ENCODE measurements at places on chromosomes 2 and 18.

DNA sequence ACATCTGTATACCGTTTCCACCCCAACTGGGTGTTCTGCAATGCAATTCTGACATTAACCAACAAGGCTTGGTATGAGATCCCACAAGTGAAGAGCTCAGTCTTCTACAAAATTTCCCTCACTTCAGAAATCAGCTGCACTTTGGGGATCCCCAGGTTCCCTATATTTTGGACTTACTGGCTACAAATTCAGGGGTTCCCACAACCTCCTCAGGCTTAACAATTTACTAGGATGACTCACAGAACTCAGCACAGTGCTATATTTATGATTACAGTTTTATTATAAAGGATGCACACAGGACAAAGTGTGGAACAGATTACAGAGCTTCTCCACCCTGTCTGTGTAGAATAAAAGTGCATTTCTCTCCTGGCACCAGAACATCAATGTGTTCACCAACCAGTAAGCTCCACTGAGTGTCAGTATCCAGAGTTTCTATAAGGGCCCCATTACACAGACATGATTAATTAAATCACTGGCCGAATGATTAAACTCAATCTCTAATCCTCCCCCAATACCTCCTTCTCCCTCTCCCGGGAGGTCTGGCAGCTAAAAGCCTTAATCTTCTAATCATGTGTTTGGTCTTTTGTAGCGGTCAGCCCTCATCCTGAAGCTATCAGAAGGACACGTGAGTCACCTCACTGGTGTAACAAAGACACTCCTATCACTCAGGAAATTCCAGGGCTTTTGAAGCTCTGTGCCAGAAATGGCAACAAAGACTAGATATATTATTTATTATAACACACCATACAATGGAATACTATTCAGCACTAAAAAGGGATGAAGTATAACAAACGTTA, 84.6 kb downstream of the SLC66A3 start:
- no peak for DNase-seq

DNA sequence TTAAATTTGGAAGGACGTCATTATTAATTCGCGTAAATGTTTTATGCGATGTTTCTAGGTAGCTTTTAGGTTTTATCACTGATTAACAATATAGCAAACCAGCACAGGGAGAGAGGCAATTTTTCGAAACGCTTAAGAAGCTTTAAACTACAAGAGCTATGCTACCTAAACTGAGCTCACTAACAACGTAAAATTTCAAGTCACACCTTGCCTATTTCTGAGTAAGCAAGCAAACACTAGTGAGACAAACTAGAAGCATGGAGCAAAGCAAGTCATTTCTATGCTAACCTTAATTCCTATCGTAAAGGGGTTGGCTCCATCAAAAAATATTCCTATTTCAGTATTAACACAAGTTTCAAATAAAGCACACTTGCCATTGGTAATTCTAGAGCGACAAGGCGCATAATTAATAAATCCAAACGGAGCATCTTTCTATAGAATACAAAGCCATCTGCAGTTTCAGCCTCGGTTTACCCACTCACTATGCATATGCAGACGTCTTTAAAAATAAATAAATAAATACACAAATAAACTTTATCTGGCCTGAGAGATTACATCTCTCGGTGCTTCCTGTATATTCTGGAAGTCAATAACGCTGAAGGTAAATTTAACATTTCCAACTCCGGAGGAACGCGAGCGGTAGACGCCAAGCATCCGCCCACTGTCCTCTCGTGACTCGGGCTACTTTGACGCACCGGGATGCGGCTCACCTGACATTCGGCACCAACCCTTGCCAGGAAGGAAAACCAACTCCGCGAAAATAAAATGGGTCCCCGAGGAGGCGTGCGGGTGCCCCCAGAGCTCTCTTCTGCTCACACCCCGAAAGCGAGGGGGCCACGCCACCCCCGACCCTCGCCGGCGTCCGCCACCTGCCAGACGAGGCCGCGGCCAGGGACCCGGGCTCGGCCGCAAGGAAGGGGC, 947 bp downstream of the ITSN2 start:
- DNase-seq = peak; percentile 38

DNA sequence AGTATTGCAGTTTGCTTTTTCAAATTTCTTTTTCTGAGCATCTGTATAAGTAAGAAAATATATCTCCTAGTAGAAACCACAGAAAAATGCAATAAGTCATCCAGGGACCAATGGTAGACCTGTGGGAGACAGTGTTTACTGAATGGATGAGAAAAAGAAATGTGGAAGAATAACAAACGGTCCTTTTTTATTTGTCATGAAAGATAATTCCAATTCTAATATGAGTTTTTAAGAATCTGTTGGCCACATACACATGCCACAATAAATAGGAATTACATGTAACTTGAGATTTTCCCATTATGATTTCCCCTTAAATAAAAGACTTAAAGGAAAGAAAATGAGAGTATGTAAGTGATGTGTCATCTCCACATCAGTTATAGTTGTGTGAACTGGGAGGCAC, 107.7 kb upstream of the RAB27B start:
- DNase-seq = no peak

DNA sequence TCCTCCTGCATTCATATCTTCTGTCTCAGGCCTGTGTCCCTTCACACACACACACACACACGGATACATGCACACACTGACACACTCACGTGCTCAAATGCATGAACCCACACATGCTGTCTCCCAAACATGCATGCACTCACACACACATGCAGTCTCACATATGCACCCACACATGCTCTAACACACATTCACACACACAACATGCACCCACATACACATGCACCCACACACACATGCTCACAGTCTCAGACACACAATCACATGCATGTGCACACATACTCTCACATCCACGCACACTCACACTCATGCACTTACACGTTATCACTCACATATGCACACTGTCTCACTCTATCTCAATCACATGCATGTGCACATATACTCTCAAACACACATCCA, 1.9 kb upstream of the CD226 start:
- no peak for DNase-seq

DNA sequence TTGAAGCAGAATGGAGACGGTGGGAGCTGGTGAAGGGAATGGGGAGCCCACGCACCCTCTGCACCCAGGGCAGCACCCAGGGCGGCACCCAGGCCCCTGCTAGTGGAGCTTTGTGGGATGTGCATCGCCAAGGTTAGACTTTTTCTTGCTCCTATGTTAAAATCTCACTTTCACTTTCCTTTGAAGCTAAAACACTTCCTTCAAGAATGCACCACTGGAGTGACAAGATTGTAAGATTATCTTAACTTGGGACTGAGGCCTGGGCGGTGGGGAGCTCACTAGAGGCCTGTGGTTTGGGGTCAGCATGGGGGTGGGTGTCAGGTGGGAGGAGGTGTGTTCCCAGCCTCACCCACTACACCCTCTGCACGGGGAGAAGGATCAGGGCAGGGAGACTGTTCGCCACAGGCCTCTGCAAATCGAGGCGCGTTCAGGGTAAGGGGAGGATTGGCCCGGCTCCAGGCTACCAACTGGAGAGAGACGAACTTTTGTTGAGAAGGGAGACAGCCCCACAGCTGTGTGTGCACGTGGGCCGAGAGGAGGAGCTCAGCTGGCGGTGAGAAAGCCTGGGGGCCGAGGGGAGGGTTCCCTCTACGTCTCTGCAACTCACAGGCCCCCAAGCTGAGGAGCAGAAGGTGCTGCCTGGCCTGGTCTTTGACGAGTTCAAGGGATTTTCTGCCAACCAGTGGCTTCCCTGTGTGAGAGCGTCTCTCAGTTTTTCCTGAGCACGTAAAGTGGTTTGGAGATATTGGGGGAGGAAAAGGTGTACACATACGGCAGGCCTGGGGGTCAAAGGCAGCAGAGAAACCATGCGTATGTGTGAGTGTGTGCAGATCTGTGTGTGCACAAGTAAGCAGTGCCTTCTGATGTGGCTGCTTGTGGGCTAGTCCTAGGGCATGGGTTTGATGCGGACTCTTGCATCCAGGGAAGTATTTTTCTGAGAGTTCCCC, 147.7 kb downstream of the KLHL29 start:
- peak; percentile 21 for DNase-seq

GRCh38 chr18:23690505-23691068, 1.3 kb downstream of the LAMA3 start:
- no peak for DNase-seq

DNA sequence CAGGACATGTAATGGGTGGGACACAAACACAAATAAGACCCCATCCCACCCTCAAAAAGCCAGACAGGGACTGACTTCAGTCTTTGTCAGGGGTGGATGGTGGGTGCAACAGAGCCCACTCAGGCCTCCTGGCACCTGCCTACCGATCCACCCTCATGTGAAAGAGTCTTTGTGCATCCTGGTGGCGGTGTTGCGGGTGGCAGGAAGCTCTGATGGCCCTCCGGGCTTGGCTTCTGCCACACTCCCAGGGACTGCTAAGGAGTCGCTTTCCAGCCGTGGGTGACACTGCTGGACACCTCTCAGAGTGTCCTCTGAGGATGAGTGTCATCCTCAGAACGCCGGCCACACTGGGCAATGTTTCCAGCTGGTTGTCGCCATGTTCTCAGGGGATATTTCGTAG, 92.6 kb downstream of the LDLRAD4 start:
- DNase-seq = no peak

DNA sequence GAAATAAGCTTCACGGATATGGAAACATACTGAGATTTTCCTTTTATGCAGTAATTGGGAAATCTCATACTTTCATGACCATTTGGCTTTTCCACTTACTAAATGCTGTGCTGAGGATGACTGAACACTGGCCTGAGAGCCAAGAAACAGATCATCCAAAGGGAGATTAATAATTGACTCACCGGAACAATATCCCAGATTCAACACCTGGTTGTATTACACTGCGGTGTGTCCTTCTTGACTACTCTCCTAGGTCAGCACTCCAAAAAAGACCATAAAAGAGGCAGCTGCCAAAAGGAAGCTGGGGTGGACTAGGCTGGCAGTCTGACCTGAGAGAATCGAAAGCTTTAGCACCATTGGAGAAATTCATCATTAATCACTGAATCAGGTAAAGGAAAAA, 469.1 kb downstream of the CBLN2 start:
- DNase-seq = no peak

DNA sequence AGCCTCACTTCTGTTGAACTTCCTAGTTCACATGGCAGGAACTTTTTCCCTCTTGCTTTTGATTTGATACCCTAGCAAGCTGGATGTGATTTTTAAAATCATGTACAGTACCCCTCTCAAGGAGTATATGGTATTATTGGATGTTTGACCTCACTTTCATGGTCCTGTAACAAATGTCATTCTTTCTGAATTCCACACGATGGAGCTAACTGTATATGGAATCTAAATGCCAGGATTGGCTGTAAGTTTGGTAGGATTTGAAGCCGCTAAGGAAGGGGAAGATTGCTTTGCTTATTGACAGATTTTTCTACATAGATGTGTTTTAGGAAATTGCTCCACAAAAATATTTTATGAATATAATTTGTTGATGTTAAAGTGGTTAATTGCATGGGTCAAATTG, 18.3 kb downstream of the MAIP1 start:
- no peak for DNase-seq

GRCh38 chr2:209985874-209986273, 16.6 kb upstream of the RPE start:
- DNase-seq = no peak

GRCh38 chr2:218223046-218223445, 6.1 kb downstream of the ARPC2 start:
- no peak for DNase-seq

DNA sequence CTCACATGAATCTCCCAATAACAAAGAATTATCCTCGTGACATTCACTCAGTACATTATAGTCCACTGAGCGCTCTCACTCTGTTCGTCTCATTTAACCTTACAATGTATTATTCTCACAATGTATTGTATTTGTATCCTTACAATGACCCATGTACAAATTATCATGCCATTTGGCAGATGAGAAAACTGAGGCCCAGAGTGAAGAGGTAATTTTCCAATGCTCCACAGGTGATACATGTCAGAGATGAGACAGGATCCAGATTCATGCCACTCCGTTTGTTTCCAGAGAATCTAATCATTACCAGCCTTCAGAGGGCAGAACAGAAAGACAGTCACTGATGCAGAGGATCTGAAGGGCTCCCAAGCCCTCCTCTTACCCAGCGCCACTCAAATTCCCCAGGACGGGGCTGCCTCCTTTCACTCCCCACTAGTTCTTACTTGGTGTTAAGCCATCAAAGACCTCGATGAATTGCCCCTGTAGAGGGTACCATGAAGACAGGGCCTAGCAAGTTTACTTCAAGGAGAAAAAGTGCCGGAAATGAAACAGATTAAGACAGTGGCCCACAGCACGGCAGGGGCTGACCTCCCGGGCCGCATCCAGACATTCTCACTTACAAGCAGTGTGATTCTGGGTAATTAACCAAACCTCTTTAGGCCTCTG, 98.4 kb upstream of the MBOAT2 start:
- no peak for DNase-seq

GRCh38 chr2:16351137-16351536, 314.5 kb downstream of the CYRIA start:
- DNase-seq = no peak

DNA sequence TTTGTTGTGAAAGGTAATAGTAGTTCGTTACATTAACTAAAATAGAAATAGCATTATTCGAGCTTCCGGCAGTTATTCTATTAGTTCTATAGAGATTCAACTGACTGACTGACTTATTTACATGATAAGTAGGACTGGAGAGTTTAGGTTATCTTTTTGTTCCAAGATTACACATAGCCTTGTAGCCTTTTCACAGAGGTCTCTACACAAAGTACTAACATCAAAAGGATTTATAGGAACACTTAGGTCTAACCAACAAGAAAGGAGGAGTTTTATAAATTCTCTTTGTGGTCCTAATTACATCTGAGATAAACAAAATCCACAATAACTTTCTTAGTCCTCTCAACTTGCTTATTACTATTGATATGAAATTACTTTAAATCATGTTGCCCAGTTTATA, 62.8 kb downstream of the SOS1 start:
- no peak for DNase-seq

- DNase-seq = no peak
These were observed 57.8 kb upstream of the CCDC141 start for GRCh38 chr2:179107737-179108136.

DNA sequence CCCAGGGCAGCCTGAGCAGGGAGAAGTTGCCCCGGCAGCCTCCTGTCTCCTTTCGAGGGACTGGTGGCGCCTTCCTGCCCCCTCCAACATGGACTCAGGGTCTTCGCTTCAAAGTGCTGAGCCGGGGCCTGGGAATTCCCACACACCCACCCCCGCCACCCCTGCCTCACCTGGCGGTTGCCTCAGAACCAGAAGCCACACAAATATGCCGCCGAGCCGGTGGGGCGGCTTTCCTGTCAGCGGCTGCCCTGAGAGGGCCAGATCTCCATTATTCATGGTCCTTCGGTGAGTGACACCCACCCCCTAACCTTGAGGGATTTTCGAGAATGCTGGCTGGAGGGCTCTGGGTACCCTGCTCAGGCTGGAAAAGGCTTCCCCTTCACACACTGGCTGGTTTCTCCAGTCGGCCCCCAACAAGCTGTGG, 71.7 kb downstream of the SMAD7 start:
- no peak for DNase-seq

- no peak for DNase-seq
These were observed 145.7 kb downstream of the ZEB2 start for GRCh38 chr2:144374163-144374661.

GRCh38 chr2:219229305-219230058, at the start of the genes ANKZF1 and ATG9A:
ANKZF1 (plus strand) TSS chr2:219229806; CDS start chr2:219230258, 452 bp downstream.
ATG9A (minus strand) TSS chr2:219229636; CDS start chr2:219228024, 1,612 bp downstream.
- DNase-seq = peak; percentile 98

All from activated CD4-positive, alpha-beta T cell treated with anti-CD3 and anti-CD28 coated beads, Interleukin-2, amount 50 U/mL, for 4 hours (primary cell).